ENCODE measurements at places on chromosomes 2 and 18. TPM values are rescaled to one million over a fixed set of nuclear protein-coding genes. Genes with fewer than 3 reads are reported as not detected.

DNA sequence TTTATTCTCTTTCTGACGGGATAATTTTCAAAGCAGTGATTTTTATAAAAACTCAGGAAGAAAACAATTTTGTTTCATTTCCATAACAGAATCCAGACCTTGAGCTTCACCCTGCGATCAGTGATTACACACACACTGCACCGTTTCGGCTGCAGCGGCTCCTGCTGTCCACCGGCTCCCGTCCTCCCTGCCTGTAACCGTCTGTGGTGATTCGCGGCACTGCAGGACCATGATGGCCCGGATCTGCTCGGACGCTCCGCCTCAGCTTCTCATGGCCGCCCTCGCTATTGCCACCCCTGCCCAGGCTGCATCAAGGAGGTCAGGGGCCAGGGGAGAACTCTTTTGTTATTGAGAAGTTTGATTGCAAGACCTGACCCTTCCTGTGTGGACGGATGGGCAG lies 246.1 kb downstream of the TWIST2 start:
- peaks cover 73% of the 10 kb centered on the region for H3K36me3 ChIP-seq
- no peak overlapping the region for H3K27ac ChIP-seq
- no peak overlapping the region for H3K4me3 ChIP-seq
- H3K4me1 ChIP-seq, result no peaks in the 10 kb centered on the region

DNA sequence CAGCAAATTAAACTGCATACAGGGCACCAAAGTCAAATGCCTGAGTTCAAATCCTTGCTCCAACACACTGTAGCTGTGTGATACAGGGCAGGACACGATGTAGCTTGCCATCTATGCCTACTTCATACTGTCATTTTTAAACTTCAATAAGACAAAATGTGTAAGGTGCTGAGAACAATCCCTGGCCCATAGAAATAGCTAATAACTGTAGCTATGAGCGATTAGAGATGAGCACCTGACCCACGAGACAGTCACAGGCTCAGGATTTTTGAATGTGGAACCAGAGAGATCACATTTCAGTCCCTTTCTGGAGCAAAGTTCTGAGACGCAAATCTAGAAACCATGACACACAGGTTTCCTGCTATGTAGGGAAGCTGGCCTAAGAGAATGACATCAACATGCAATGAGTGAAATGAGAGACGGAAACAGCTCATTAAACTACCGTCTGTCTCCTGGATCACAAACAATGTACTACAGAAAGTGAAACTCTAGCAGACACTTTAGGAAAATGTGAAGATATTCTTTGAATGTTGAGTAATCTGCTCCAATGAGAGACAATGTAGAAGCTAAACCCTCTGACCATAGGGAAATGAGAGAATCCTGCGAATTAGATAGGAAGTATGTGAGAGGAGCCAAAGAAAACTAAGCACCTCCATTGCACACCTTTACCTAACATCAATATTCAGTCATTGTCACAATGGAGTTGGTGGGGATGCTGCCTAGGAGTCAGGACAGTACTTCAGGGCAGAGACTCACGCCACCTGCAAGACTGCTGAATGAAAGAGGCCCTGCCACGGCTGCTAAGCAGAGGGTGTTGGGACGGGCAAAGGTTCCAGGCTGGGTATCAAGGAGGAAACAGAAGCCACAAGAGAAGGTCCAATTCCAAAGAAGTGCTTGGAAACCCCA lies 25.5 kb downstream of the B4GALT6 start:
- H3K27me3 ChIP-seq, result no peaks in the 10 kb centered on the region
- H3K4me3 ChIP-seq, result no peak overlapping the region
- H3K27ac ChIP-seq, result no peak overlapping the region
- no peaks in the 10 kb centered on the region for H3K36me3 ChIP-seq
- DNase-seq, result no peak

GRCh38 chr2:199979832-199980628 lies 24.6 kb downstream of the MAIP1 start:
- no peak overlapping the region for H3K27ac ChIP-seq
- no peaks in the 10 kb centered on the region for H3K27me3 ChIP-seq
- no peaks in the 10 kb centered on the region for H3K36me3 ChIP-seq
- no peaks in the 10 kb centered on the region for H3K4me1 ChIP-seq
- H3K4me3 ChIP-seq, result no peak overlapping the region

DNA sequence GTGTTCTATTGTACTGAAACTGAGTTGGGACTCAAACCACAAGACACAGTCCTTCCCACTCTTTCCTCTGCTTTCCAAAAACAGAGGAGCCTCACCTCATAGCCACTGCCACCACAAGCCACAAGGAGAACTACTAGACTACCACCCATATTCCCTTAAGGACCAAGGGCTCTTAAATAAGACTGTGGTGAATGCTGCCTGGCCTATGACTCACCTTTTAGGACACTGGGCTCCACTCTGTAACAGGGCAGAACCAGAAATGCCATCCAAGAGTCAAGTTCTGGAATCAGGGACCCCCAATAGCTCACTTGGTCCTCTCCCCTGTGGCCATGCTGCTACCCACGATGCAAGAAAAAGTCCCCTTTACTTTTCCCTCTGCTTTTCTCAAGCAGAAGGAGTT lies 851.4 kb downstream of the BCL11A start:
- no peak for DNase-seq
- no peaks in the 10 kb centered on the region for H3K36me3 ChIP-seq
- H3K27me3 ChIP-seq, result no peaks in the 10 kb centered on the region
- no peak overlapping the region for H3K27ac ChIP-seq

GRCh38 chr2:217976301-217976700 lies 26.5 kb downstream of the TNS1 start:
- H3K4me1 ChIP-seq, result no peaks in the 10 kb centered on the region
- H3K27ac ChIP-seq, result no peak overlapping the region
- no peak for DNase-seq
- peaks cover 37% of the 10 kb centered on the region for H3K27me3 ChIP-seq
- no peak overlapping the region for H3K4me3 ChIP-seq
- no peaks in the 10 kb centered on the region for H3K36me3 ChIP-seq

Gene SLC8A1
- total RNA-seq, result 20.4 TPM

DNA sequence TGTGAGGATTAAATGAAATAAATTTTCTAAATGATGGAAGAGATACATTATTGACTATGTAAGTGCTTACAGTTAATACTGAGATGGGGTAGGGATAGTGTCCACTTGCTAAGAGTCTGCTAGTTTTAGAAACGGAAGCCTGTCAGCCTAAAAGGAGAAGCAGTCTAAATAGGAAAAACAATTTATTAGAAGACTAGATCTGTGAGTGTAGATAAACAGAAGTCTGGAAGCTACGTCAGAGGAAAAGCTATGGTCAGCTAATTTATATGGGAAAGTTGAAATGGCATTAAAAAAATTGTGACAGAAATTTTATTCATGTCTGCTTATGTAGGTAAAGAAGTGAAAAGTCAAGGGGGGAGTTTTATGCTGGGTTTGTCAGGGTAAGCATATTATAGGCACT lies 1338.4 kb upstream of the CHAC2 start:
- no peaks in the 10 kb centered on the region for H3K27me3 ChIP-seq
- no peak overlapping the region for H3K4me3 ChIP-seq
- no peak overlapping the region for H3K27ac ChIP-seq
- no peaks in the 10 kb centered on the region for H3K36me3 ChIP-seq

DNA sequence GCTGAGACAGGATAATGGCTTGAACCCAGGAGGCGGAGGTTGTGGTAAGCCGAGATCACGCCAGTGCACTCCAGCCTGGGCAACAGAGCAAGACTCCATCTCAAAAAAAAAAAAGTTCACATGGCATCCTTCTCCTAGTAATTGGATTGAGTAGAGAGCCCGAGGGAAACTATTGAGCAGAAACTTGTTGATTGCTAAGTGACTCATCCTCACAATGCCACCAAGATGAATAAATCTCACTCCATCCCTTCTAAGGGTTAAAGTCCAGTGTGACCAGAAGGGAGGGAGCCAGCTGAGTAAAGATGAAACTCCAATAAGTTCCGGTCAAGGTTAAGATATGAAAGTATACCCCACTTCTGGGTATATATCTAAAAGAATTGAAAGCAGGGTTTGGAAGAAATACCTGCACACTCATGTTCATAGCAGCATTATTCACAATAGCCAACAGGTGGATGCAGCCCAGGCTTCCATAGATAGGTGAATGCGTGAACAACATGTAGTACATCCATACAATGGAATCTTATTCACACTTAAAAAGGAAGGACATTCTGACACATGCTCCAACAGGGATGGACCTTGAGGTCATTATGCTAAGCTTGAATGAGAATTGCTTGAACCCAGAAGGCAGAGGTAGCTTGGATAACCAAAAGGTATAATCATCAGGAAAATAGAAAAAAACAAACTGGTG lies 13.0 kb upstream of the FHL2 start:
- H3K4me3 ChIP-seq, result no peak overlapping the region
- H3K27ac ChIP-seq, result no peak overlapping the region
- peaks cover 2% of the 10 kb centered on the region for H3K27me3 ChIP-seq
- no peaks in the 10 kb centered on the region for H3K36me3 ChIP-seq
- peaks cover 39% of the 10 kb centered on the region for H3K4me1 ChIP-seq
